ENCODE measurements at places on chromosomes 3 and 15. TPM values are rescaled to one million over a fixed set of nuclear protein-coding genes. Genes with fewer than 3 reads are reported as not detected.

VPS8 gene
- total RNA-seq: 60.8 TPM

DNA sequence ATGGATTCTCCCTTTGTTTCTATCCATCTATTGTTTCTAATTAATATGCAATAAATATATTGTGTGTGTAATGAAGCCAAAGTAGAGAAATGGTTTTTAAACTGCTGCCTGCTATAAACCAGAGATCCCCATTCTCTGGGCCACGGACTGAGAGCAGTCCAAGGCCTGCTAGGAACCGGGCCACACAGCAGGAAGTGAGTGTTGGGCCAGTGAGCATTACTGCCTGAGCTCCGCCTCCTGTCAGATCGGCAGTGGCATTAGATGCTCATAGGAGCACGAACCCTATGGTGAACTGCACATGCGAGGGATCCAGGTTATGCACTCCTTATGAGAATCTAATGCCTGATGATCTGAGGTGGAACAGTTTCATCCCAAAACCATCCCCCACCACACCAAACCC, 85.2 kb upstream of the POMGNT2 start:
- no peak overlapping the region for H3K27ac ChIP-seq
- H3K4me3 ChIP-seq: no peak overlapping the region
- DNase-seq: no peak
- peaks cover 18% of the 10 kb centered on the region for H3K27me3 ChIP-seq

- peaks cover 40% of the 10 kb centered on the region for H3K4me1 ChIP-seq
- H3K4me3 ChIP-seq: peak overlapping the region; percentile 55
- DNase-seq: peak; percentile 87
- peaks cover 10% of the 10 kb centered on the region for H3K27me3 ChIP-seq
- H3K27ac ChIP-seq: peak overlapping the region; percentile 90
Measured at GRCh38 chr15:59976480-59977271, 27.4 kb upstream of the FOXB1 start.

DNA sequence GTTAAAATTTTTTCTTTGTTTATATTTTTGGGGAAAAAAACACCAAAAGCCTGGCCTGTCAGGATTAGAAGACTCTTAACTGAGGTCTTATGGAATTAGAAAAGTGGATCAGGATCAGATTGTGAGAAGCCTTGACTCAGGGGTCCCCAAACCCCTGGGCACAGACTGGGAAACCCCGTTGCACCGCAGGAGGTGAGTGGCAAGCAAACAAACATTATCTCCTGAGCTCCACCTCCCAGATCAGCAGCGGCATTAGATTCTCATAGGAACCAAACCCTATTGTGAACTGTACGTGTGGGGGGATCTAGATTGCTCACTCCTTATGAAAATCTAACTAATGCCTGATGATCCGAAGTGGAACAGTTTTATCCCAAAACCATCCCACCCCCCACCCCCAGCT, 117.2 kb downstream of the TCF12 start:
- H3K27ac ChIP-seq: no peak overlapping the region
- no peak for DNase-seq
- H3K4me3 ChIP-seq: no peak overlapping the region
- peaks cover 21% of the 10 kb centered on the region for H3K4me1 ChIP-seq
- peaks cover 3% of the 10 kb centered on the region for H3K36me3 ChIP-seq

GRCh38 chr3:96719921-96720320, 94.5 kb upstream of the EPHA6 start:
- no peak for DNase-seq
- H3K36me3 ChIP-seq: no peaks in the 10 kb centered on the region

DNA sequence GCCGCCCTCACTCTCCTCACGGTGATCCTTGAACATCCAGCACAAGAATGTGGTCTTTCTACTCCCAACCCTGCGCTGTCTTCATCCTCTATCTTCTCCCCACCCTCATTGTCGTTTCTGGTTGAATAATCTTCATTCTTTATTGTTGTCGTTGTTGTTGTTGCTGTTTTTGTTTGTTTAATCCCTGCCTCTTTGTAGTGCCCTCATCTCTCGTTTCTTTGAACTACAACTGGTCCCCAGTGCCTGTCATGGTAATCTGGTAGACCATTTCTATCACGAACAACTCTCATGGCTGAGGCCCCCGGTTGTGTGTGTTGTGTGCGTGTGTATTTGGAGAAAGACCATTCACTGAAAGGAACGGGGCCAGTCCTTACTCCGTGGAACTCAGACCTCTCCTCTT, 1.3 kb upstream of the MYO5A start:
- H3K4me3 ChIP-seq: peak overlapping the region; percentile 74
- peaks cover 3% of the 10 kb centered on the region for H3K36me3 ChIP-seq
- H3K27ac ChIP-seq: peak overlapping the region; percentile 63
- peaks cover 7% of the 10 kb centered on the region for H3K27me3 ChIP-seq
- DNase-seq: no peak

DNA sequence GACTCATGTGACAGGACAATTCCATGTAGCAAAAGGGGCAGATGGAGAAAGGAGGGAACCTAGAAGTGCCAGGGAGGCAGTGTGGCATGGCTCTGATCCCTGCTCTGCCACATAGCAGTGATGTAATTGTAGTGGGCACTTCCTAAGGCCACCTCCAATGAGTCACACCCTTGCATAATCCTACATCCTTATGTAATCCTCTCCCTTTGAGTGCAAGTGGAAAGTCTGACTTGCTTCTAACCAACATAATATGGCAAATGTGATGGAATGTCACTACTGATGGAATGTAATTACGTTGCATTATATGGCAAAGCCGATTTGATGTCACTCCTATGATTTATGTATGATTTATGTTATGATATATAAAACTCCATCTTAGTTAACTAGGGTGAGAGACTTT, 72.9 kb upstream of the ATP2C1 start:
- no peaks in the 10 kb centered on the region for H3K4me1 ChIP-seq
- H3K27me3 ChIP-seq: peaks cover 13% of the 10 kb centered on the region
- H3K36me3 ChIP-seq: no peaks in the 10 kb centered on the region
- no peak for DNase-seq

NDUFAF3 gene
- total RNA-seq: 108 TPM

MNS1 gene
- not detected for total RNA-seq

FOXB1 gene
- 3.7 TPM for total RNA-seq

DNA sequence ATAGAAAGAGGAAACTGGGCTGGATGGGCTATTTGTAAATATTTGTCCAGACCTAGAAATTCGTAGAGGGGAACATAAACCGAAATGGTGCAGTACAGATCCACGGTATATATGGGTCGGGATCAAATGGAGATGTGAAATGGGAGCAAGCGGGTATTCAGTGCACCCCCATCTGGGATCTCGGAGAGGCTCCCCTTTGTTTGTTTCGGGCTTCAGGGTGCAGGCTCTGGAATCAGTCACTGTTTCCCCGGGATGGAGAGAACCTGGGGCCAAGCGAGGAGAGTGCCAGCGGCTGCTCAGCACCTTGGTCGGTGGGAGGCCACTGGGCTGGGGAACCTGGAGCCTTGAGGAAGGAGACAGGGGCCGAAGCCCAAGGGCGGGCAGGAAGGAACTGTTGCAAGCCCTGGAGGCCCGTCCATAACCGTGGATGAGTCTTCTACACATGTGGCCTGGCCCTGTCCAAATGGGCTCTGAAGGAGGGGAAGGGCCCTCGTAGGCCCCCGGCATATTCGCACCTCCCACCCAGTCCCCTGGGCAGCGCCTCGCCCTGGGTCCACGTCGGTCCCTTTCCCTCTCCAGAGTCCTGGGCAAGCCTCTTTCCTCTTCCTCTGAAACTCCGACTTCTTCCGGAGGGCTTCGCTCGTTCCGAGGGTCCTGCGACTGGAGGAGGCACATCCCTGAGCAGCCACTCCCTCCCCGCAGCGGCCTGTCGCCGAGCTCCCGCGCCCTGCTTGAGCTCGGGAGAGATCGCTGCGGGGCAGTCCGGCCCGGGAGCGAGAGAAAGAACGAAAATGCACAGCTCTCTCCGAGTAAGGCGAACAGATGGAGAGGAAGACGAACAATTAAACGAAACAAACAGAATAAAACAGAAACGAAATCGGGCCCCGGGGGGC, 3.0 kb downstream of the ISL2 start:
- peak overlapping the region; percentile 22 for H3K27ac ChIP-seq
- peaks cover 70% of the 10 kb centered on the region for H3K27me3 ChIP-seq
- H3K4me3 ChIP-seq: peak overlapping the region; percentile 73
- H3K36me3 ChIP-seq: peaks cover 29% of the 10 kb centered on the region
- peaks cover 64% of the 10 kb centered on the region for H3K4me1 ChIP-seq

GRCh38 chr15:38238311-38238710, 14.3 kb upstream of the SPRED1 start:
- no peaks in the 10 kb centered on the region for H3K4me1 ChIP-seq
- no peaks in the 10 kb centered on the region for H3K36me3 ChIP-seq
- H3K27ac ChIP-seq: no peak overlapping the region
- peaks cover 12% of the 10 kb centered on the region for H3K27me3 ChIP-seq
- DNase-seq: no peak
- H3K4me3 ChIP-seq: no peak overlapping the region

DNA sequence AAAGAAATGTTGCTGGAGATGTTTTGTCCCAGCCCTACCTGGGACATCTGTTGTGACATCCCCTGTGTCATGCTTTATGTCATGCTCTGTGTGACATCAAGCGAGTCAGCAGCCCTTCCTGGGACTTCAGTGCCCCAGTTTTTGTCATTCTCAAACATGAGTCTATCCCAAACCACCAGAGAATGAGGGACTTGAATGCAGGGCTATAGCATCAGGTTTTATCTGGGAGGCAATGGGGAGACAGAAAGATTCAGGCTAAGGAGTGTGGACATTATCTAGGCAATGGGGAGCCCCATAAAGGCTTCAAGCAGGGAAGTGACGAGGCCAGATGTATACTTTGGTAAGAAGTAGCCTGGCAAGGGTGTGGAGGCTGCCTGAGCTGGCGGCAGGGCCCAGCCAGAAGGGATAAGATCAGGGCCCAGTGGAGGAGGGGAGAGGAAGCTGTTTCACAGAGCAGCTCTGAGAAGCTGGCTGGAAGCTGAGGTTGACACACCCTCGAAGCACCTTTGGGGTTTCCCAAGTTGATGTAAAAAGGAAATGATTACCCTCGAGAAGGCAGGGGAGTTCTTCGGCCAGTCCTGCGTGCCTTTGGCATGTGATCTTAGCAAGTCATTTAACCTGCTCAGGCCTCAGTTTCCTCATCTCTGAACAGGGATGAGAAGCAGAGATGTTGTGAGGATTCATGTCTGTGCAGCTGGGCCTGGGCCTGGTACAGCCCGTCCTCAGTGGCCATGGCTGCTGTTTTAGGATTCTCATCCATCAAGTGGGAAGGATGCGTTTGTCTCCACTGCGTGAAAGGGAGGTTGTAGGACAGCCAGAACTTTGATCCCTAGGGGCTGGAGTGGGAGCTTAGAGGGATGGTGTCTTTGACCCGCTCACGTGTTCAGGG, 34.3 kb downstream of the IRAK2 start:
- H3K4me3 ChIP-seq: peak overlapping the region; percentile 31
- peak; percentile 85 for DNase-seq
- H3K27me3 ChIP-seq: no peaks in the 10 kb centered on the region
- peak overlapping the region; percentile 94 for H3K27ac ChIP-seq

FBXL22 gene
- total RNA-seq: 0.28 TPM

STX19 gene
- not detected for total RNA-seq

COL6A5 gene
- total RNA-seq: 0.05 TPM

All from activated CD4-positive, alpha-beta memory T cell treated with anti-CD3 and anti-CD28 coated beads, Interleukin-2, amount 10 ng/mL, durations not matched to agents 7 days and 5 days (primary cell).